ENCODE measurements at places on chromosomes 1 and 21. TPM values are rescaled to one million over a fixed set of nuclear protein-coding genes. Genes with fewer than 3 reads are reported as not detected.

DNA sequence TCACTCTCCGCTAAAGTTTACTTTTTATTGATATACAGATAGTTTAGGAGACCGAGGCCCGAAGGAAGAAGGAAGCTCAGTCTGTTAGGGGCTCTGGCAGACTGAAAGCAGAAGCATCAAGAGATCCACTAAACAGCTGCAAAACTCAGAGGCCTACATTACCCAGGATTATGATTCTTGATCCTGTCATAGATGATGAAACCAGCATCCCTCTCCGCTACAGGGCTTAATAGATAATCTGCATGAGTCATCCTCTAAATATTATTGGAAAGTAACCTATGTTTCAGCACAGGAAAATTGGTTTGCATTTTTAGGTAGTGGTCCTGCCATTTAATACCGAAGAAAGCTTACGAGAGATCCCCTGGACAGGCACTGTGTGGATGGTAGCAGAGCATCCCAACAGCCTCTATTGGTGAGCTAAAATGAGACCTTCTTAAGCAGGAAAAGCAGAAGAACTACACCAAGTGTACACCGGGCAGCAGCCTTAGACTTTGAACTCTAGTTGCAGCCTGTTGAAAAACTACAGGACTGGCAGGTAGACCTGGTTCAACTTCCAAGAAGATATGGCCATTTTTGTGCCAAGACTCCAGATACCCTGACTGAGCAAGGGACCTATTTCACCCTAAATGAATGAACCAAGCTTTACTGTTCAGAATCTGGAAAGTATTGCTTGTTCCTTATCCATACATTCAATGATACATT lies 6.8 kb downstream of the CASQ2 start:
- DNase-seq = no peak

DNA sequence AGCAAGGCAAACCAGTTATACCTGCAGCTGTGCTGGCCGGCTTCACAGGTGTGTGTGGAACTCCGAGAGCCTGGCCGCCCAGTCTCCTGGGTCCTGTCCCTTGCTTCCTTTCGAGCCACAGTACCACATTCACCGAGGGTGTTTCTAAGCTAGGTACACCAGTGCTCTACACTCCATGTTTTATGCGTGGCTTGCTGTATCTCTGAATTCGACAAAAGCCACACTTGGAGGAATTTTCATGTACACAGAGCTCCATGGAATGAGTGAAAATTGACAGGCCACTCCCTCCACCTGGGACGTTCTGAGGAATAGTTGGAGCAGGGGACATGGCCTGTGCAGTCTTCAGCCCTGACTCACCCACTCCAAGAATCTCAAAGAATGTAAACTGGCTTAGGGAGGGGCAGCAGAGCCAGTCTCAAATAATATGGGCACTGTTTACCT lies 14.0 kb downstream of the ETS2 start:
- no peak for DNase-seq

- DNase-seq = no peak
Measured at GRCh38 chr1:26603856-26604255, 74.3 kb downstream of the RPS6KA1 start.

DNA sequence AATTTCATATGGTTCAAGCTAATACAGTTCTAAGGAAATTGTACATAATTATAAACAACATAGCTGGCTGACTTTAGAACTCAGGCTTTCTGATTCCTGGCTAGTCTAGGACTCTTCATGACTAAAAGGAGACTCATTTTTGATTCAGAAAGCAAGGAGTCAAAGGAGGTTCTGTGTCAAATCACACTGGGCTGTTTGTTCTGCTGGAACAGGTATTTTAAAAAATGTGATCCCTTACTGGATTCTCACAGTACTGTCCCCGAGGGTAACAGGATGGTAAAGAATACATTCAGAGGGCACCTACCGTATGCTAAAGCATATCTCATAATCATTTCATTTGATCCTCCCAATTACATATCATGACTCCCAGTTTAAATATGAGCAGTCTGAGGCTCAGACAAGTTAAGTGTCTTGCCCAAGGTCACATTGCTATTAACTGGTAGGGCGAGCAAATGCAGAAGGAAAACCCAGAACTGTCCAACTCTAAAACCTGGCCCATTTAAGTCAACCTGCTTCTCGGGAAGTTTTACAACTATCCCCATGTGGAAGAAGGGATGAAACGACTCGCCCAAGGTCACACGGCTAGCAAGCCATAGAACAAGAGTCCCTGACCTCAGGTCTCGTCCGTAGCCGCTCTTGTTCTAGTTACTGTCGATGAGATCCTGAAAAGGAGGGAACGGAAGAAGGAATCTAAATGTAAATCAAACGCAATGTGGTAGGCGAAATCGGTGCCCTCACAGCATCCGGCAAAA lies 675 bp downstream of the MYSM1 start:
- no peak for DNase-seq

GRCh38 chr1:99877568-99877967 lies 27.4 kb downstream of the AGL start:
- DNase-seq = no peak

DNA sequence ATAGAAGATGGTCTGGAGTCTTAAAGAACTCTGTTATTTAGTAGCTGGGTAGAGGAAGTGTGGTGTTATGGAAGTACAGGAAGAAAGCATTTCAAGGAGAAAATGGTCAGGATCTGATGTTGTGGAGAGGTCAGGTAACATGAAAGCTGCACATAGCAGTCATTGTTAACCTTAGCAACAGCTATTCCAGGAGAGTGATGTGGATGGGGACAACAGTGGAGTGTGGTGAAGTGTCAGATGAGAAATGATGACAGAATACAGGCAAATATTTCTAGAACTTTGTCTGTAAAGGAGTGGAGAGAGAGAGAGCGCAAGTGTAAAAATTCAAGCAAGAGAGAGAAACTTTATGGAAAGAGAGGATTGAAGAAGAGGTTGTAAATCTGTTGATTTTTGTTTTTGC lies 15.6 kb downstream of the TLCD4 start:
- no peak for DNase-seq

DNA sequence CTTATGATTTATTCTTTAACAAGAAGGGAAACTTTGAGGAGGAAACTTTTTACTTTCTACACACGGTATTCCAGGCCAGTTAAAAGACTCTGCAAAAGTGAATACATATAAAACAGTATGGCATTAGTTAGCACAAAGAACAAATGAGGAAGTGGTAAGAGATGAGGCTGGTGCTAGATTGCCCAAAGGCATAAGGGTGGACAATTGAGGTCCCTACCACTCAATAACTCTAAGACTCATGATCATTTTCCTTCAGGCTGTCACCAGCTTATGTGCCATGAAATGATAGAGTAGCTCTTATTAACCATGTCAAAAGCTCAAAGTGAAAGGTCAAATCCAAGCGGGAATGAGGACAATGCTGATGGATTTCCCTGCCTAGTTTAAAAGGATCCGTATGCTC lies 124.5 kb downstream of the TBX15 start:
- no peak for DNase-seq

GRCh38 chr1:66729523-66729922 lies 22.7 kb upstream of the DYNLT5 start:
- no peak for DNase-seq

GRCh38 chr1:194830387-194830786 lies 1644.0 kb upstream of the B3GALT2 start:
- DNase-seq = no peak

The APCS gene
- not detected for polyA plus RNA-seq

The TFF1 gene
- not detected for polyA plus RNA-seq

Data from left kidney (tissue), 8 donors.